ENCODE measurements at places on chromosomes 6 and 20.
A peak's percentile ranks its signal among the peaks of the same experiment; 100 is the strongest.

DNA sequence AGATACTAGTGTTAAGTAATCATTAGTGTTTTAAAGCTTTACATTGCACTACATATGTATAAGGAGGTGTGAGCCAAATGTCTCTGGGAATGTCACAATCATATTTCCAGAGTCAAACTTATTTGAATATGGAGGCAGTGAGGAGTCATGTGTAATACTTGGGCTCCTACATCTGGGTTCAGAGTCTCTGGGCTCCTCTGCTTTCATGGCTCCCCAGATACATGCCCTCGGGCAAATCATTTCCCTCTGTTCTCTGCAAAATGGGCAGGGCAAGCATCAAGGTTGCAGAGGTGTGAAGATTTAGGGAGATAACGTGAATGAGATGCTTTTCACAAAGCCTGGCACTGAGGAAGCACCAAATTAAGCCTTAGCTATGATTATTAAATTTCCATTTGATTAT lies 138.3 kb upstream of the SGK1 start:
- no peak for DNase-seq

GRCh38 chr6:28543651-28544610 lies 18.2 kb downstream of the GPX5 start:
- no peak for DNase-seq

DNA sequence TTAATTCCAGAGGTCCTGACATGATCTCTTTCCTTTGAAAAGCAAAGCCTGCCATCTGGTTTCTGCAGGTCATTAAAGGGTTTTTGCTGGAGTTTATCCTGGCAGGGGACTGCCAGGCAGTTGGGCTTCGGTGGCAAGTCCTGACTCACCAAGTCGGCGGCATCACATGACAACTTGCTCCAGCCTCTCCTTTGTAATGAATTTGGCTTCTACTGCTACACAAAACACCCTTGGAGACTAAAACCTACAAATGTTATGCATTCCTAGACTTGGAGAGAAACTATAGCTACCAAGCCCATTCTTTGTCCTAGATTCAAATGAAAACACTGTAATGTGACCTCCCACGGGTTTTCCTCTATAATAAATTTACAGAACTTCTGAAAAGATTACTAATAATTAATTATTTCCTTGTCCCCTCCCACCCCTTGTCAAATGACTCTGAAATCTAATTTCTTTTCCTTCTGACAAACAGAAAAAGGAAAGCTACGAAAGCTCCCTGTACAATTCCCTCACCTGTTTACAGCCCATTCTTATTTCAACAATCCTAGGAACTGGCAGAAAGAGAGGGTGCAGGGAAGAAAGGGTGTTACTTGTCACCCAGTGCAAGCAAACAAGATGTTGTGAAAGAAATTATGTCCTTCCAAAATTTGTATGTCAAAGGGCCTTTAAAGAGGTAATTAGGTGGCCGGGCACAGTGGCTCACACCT lies 62.9 kb downstream of the QRSL1 start:
- DNase-seq: peak; percentile 66

DNA sequence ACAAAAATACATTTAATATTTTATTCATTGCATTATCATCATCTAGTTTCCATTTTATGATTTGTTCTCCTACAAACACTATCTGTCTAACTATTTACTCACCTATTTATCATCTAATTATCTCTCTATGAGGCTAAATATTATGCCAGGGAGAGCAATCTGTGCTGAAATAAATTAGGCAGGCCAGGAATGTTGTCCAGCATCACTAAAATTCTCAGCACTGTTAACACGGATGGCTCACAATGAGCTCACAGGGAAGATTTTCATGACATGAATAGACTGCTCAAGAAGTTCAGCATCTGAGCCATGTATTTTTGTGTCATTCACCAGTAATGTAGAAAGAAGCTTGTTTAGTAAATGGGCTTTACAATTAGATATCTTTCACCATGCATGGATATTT lies 1277.2 kb downstream of the GRIK2 start:
- DNase-seq: no peak

DNA sequence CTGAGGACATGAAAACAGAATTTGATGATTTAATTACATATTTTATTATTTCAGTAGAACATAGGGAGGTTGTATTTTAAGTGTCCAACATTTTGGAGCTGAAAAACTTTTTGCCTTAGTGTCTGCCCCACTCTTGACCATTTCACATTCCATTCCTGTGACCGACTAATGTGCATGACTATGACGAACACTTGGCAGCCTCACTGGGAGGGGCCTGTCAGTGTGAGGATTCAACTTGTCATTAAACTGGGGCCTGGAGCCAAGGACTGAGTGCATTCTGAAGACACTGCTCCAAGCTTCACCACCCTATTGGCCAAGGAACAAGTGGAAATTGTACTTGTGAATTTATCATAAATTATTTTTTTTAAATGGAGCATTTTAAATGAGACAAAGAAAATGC lies 661.3 kb downstream of the BCKDHB start:
- peak; percentile 21 for DNase-seq

GRCh38 chr6:106745824-106746582 lies 116.6 kb downstream of the QRSL1 start:
- peak; percentile 8 for DNase-seq

DNA sequence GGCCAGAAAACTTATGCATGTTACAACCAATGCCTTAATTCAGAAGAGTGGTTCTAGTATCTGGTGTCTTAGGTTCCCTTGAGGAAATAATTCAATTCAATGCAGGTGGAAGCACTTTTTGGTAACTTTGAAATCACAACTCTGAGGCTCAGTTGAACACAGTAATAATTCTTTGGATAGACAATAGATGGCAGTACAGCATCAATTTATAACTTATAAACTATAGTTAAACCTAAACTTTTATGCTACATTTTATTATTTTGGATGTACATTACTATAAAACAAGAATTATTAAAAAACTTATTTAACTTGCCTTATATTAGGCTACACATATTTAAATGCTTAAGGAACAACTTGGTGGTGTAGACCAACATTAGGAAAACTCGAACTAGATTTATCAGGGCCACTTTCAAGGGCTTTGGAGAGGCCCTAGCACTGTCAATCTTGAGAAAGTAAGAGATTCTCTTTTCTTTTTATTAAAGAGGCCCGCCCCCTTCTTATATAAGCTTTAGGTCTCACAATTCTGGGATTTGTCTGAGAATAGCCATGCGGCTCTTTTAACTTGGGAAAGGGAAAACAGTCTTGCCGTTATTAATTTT lies 85.9 kb downstream of the CRYBG1 start:
- DNase-seq: peak; percentile 32
